ENCODE measurements at places on chromosomes 1 and 21.

GRCh38 chr1:212529211-212529741, 79.3 kb upstream of the ATF3 start:
- DNase-seq, result no peak

DNA sequence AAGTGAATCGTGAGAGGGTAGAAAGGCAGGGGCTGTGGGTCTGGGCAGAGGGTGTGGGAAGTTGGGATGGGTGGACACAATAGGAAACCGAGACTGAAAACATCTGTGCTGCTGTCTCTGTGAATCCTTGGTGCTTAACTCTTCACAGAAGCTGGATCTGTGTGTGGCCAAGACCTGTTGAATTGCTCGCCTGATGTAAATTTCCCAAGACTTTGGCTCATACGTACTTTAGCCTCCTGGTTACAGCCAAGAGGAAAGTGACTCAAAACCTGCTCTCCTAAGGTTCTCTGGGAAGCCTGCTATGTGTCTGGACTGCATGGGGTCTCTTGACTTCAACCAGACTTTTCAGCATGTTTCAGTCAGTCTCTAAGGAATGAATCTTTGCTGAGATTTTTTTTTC, 270.3 kb downstream of the RWDD3 start:
- DNase-seq, result no peak

GRCh38 chr1:14067036-14067435, 367.0 kb downstream of the PRDM2 start:
- DNase-seq, result no peak

- DNase-seq, result no peak
Observed at GRCh38 chr1:74673351-74674111, at the start of gene ERICH3. Gene ERICH3, minus strand, starts transcription at chr1:74673792. Its CDS starts 273 bp downstream, at chr1:74673519.

DNA sequence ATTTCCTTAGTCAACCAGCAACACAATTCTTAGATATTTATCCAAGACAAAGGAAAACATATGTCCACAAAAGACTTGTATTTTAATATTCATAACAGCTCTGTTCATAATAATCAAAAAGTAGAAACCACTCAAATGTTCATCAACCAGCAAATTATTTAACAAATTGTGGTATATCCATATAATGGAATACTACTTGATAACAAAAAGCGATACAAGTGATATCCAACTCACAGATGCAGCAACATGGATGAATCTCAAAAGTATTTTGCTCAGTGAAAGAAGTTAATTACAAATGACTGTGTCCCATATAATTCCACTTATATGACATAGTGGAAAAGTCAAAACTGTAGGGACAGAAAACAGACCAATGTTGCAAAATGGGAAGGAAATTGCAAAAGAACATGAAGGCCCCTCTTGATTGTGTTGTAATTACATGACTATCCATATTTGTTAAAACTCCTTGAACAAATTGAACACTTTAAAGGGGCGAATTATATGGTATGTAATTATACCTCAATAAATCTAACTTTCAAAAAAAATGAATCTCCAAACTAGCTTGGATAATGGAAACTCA, 116.9 kb downstream of the EDEM3 start:
- DNase-seq, result no peak

DNA sequence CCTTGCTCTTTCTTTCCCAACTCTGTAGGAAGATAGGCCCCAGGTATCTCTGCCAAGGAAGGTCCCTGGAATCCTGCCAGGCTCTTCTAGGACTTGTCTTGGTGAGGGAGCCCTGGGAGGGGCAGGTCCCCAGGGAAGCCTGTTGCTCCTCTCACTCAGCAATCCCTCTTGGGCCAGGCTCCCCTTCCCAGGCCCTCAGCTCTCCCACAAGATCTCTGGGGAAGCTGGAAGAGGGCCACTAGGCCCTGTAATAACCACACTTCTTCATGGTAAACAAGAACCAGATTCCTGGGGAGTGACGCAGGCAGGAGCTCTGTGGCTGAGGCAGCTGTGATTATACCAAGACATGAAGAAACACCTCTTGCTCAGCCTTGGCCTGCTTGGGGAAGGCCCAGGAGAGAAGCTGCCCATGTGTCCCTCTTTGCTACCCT, 9.9 kb upstream of the MAPKAPK2 start:
- DNase-seq, result no peak

DNA sequence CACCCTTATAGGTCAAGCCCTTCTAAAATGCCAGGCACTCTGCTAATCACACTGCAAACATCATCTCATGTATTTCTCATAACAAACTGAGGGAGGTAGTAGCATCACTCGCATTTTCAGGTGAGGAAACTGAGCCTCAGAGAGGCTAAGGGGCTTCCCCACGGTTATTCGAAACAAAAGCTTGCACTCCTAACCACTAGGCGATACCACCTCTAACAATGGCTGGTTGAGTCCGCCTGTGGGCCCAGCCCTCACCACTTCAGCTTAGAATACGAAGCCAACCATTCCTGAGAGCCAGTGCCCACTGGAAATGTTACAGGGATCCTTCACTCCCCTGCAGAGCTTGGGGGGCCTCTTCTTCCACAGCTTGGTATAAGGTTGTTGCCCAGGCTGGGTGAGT, 65.3 kb upstream of the TENT5C start:
- no peak for DNase-seq

DNA sequence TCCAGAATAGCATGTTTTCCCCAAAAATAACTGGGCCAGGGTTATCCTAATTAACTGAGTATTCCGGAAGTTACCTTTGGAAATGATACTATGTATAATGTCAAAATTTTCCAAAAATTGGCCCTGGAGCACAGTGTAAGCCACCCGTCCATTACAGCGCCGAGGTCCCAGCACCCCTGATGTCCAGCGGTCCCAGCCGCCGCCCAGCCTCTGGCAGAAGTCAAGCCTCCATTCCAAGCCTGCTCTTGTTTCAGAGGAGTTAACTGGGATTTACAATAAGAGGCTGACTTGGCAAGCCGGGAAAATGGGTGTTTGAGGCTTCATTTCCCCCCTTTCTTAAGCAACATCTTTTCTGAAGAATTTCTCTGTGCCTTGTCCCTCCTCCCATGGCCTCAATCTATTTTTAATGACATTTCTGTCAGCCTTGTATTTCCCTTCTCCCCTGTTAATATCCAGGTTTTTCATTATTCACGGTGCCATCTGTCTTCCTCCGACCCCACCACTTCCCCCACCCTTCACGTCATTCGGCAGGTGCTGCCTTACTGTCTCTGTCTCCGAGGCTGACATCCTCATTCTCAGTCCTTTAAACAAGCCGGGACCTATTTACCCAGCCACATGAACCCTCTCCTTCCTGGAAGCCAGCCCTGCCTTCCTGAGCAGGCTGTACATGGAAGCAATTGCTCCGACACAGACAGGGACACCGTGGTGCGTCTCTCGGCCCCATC, 490.9 kb downstream of the NPHP4 start:
- no peak for DNase-seq

GRCh38 chr1:109370712-109371340, 26.9 kb downstream of the SORT1 start:
- no peak for DNase-seq

DNA sequence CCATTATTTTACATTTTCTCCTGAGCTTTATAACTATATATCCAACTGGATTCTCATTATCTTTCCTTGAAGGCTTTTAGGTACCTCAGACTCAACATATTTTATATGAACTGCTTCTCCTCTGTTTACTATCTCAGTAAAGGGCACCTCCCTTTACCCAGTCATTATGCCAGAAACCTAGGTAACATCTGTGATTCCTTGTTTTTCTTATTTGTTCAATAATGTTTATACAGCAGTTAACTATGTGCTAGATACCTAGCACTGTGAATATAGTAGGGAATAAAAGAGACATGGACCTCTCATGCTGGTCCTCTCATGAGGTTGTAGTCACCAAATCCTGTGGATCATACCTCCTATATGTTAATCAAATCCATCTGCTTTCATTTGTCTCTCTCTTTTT, 25.6 kb downstream of the PPP1R12B start:
- DNase-seq, result no peak

GRCh38 chr1:110070282-110070669, 196 bp downstream of the ALX3 start:
- no peak for DNase-seq

- no peak for DNase-seq
Observed at GRCh38 chr1:87523466-87523865, 194.8 kb downstream of the LMO4 start.

DNA sequence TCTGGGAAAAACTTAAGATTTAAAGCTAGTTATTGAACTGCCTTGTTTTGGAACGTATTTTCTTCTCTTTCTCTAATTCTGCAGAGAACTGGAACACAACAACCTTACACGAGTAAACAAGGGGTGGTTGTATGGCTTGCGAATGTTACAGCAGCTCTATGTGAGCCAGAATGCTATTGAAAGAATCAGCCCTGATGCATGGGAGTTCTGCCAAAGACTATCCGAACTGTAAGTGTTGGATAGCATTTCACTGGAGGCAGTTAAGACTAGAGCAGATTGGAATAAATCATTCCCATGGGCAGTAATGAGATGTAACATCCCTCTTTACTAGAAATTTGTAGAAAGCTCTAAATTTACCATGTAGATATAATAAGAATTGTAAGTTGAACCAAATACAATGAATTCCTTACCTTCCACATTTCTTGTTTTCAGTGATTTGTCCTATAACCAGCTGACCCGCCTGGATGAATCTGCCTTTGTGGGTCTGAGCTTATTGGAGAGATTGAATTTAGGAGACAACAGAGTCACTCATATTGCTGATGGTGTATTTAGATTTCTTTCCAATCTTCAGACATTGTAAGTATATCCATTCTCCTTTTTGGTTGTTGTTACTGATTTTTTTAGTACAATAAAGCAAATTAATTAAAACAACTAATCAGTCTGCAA, 22.9 kb downstream of the LRIG2 start:
- DNase-seq, result no peak

DNA sequence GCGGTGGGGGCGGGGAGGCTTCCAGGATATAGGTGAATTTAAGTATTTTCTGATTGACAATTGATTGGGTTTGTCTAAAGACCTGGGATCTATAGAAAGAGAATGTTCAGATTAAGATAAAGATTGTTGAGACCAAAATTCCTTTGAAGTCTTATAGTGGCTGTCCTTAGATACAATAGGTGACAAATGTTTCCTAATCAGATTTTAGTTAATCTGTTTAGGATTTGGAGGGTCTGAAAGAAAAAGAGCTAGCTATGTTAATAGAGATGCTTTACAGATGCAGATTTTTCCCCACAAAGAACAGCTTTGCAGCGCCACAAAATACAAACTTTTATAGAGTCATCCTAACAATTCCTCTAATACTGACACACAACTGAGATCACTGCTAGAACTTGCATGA, 14.6 kb upstream of the EPRS1 start:
- DNase-seq, result no peak

DNA sequence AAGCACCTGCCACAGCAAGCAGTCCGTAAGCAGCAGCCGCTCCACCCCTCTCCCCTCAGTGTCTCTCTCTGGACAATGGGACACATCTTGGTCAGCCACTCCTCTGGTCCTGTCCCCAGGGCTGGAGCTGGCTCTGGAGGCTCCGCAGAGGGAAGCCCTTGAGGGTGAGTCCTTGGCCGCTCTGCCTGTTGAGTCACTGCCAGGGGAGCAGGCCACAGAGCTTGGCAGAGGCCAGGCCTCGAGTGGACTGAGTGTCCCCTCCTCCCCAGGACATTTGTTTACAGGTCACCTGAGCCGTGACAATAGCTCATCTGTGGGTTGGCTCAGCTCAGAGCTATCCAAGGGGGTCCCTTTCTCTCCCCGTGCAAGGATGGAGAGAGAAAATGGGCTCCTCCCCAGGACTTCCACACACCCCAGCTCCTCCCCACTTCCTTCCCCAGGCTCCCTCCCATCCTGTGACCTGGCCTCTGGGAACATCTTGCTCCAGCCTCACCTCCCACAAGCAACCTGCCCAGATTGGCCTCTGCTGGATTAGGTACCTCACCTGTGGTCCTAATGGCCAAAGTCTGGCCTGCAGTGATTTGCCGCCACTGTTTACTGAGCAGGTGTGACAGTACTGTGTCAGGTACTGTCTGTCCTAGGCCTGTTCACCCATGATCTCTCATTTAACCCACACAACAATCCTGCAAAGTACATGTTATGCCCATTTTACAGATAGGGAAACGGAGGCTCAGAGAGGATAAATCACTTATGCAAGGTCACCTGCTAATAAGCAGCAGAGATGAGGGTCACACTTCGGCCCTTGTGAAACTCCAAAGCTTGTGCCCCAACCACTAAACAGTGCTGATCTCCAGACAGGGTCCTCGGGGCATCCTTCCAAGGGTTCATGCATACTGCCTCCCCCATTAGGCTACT, 4.8 kb downstream of the FAM131C start:
- DNase-seq, result no peak

- DNase-seq, result no peak
Observed at GRCh38 chr1:45892068-45892785, 88.8 kb downstream of the MAST2 start.

- DNase-seq, result no peak
Observed at GRCh38 chr1:37556712-37557196, at the start of gene DNALI1. Gene DNALI1, plus strand, starts transcription at chr1:37556940. Its CDS starts 55 bp downstream, at chr1:37556995.

DNA sequence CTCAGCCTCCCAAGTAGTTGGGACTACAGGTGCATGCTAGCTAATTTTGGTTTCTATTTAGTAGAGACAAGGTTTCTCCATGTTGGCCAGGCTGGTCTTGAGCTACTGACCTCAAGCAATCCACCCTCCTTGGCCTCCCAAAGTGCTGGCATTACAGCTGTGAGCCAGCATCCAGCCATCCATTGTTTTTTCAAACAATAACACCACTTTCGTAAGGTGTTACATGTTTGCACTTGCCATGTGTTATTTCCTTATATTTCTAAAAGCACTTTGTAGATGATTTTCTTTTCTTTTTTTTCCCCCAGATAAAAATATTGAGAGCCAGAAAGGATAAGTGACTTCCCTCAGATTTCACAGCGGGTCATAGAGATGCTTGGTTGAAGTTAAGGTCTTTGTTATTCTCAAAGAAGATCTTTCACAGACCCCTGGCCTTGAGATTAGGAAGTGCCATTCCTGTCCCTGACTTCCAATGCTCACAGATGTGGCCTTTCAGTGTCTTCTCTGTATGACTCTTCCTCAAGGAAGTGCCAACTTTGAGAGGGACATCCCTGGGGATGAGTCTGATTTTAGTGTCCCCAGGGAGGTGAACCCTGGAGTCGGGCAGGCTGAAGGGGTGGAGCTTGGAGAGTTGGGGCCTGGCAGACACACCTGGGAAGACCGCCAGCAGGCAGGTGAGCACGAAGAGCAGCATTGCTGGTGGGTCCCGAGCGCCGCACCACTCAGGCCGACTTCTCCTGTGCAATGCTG, 6.3 kb downstream of the PIGR start:
- no peak for DNase-seq

DNA sequence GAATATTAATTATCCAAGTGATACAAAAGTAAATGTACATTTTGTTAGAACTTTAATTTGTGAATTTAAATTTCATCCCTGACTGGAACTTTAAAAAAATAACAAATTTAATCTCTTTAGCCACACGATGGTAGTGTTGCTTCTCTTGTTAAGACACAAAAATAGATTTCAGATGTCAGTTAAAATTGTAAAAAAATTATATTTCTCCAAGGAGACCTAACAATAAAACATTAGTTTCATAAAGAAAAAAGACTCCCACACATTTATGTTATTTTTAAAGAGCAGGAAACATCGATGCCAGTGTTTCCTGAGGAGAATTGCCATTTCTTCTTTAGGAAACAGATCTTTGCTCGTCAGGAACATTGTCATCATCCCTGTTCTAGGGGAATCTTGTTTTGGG, 74.0 kb upstream of the DEPDC1 start:
- DNase-seq, result no peak

- no peak for DNase-seq
Observed at GRCh38 chr1:173039626-173040025, 11.1 kb downstream of the TNFSF18 start.
